ENCODE measurements at places on chromosomes 4 and X.

- no peak for DNase-seq
These were observed 703.5 kb downstream of the FAT4 start for GRCh38 chr4:126018274-126018673.

DNA sequence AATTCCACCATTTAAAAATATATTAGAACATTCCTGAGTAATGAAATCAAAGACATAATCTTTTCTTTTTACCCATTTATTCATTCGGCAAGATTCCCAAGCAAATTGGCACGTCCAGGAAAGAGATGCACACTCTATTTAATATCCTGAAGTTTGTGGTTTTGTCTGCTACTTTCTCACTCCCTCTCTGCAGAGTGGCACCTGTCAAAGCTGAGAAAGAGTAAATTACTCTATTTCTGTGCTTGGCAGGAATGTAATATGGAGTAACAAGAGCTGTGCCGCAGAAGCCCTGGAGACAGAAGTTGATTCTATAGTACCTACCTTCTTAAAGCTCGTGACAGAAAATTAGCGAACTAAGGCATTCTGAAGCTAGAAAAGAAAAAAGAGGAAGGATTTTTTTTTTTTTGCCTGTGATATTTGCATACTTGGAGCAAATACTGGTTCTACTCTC is 5.5 kb downstream of the GSTCD start:
- DNase-seq: no peak

DNA sequence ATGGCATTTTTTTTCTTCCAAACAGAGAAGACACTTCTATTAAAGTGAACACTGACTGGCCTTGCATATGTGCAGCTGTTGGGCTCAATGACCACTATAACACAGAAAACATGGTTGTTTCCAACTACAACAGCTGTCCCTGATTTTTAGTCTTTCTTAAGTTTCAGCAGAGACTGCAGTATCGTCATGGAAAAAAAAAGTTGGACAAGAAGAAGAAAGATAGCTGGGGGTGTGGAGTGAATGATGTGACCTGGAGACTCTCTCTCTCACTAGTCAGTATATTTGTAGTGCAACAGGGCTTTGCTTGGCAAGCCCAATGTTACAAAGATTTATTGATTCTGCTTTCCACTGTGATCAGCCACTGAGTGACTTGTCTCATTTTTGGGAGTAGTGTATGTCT is 29.5 kb upstream of the C4orf54 start:
- DNase-seq: no peak

- no peak for DNase-seq
These were observed 1226.6 kb upstream of the ADGRL3 start for GRCh38 chr4:59973492-59973891.

DNA sequence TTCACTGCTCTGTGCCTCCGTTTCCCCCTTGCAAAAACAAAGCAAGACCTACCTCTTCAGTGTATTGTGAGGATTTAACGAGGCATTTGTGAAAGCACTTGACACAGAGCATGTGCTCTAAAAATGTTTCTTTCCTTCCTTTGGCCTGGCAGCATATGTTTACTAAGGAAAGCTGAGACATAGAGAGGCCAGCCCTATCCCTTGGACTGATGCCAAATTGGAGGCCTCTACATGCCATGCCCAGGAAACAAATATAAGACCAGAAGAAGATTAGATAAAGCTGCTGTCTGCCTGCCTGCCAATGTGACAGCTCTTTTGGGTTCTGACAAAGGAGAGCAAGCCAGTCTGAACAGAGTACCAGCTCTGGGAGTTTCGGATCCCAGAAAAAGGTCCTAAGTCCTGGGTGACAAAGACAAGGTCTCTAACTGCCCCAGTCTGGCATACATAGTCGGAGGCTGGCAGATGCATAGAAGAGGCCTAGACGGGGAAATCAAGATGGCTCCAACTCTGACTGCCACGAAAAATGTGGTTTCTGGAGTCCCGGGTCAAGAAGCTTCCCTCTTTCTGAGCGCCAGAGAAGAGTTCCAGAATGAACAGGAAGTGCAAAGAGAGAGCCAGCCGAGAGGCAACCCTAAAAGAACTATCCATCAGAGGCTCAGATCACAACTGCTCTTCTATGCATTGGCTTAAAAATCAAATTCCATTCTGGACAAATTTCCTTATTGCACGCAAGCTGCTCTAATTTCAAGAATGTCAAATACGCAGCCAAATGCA is 25.8 kb downstream of the OTUD6A start:
- no peak for DNase-seq

- no peak for DNase-seq
These were observed 334.4 kb downstream of the SPRY1 start for GRCh38 chr4:123731035-123731434.

- no peak for DNase-seq
These were observed 61.3 kb upstream of the TLR2 start for GRCh38 chr4:153622778-153623240.

DNA sequence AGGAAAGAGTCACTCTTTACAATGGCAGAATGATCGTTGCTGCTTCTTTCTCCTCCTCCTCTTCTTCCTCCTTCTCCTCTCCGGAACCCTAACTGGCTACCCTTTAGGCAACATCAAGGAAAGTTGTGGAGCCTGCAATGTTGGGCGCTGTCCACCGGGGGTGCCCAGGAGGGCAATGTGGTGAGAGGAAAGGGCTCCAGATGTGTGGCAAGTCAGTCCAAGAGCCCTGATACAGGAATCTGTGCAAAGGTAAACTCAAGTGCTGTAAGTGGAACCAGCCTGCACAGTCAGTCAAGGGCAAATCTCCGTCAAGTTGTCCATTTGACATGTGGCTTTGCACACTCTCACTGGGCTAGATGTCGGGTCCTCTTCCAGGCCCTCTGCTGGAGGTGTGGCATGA is 2.8 kb downstream of the RTL5 start:
- DNase-seq: peak; percentile 54

- peak; percentile 46 for DNase-seq
These were observed 147.1 kb downstream of the NHS start for GRCh38 chrX:17521871-17522693.

DNA sequence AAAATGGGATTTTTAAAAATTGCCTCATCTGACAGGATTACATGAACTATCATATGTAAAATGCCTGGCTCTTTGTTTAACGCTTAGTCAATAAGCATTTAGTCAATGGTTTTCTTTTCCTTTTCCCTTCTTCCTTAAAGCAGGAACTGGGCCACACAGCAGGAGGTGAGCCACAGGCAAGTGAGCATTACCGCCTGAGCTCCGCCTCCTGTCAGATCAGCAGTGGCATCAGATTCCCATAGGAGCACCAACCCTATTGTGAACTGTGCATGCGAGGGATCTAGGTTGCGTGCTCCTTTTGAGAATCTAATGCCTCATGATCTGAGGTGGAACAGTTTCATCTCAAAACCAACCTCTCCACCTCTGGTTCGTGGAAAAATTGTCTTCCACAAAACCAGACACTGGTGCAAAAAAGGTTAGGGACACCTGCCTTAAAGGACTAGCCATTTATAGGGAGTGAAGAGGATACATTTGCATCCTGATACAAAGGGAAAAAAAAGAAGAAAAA is 306.1 kb downstream of the FBXW7 start:
- DNase-seq: no peak

DNA sequence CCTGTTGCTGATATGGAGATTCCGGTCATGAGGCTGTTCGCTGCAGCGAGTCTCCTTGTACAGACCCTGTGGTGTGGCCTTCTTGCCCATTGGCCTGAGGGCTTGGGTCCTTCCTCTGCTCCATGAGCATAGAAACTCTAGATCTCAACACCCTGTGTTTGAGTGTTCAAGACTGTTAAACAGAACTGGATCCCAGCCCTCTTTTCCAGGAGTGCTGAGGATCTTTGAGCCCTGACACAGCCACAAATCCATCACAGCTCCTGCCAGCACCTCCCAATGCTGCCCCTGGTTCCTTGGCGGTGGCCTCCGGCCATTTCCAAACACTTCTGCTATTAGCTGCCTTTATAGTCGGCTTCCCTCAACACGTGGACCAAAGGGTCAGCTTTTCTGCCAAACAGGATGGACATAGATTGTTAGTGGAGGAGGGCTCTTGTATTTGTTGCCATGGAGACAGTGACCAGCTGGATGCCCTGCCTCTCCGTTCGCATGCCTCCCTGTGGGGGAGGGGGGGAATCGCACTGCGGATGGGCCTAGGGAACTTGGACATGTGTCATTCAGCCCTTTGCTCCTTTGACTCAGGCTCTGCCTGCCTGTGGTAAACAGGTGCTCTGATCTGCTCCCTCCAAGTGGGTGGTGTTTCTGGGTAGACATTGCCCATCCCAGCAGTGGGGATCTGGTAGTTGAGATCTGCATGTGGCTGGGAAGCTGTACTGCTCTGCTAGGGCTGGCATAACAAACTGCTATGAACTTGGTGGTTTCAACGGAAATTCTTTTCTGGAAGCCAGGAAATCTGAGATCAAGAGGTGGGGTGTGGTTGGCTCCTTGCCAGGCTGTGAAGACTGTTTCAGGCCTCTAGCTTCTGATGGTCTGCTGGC is 6.9 kb upstream of the WDR1 start:
- no peak for DNase-seq

- DNase-seq: no peak
These were observed 9.9 kb downstream of the LHFPL1 start for GRCh38 chrX:112669824-112670223.

DNA sequence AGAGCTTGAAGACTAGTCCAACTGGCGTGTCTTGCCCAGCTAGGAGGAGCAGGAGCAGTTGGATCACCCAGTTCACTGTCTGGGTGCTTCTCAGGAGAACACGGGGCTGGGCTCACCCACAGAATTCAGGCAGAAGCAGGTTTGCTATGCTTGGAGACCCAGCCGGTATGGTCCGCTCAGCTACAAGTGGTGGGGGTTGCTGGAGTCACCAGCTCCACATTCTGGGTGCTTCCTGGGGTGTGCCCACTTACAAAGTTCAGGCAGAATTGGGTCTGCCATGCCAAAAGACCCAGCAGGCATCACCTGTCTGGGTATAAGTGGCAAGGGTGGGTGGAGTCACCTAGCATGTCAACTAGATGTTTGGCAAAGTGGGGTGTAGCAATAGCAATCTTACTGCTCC is 1061.8 kb downstream of the PCDH19 start:
- no peak for DNase-seq

DNA sequence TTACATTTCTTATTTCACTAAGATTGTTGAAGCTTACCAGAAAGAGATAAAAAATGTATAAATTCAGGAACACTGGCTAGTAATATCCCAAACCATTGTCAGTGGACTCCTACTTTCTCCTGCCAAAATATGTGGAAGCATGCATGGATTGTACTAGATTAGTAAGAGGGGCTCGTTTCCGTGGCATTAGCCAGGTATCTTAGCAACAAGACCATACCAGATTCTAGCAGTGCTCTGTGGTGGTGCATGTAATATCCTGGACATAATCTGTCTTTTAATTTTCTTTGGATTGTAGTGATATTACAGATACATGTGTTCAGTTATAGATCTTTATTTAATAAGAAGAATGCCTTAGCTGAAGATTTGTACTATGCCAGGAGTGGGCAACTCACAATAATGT is 371.9 kb upstream of the PITX2 start:
- no peak for DNase-seq

DNA sequence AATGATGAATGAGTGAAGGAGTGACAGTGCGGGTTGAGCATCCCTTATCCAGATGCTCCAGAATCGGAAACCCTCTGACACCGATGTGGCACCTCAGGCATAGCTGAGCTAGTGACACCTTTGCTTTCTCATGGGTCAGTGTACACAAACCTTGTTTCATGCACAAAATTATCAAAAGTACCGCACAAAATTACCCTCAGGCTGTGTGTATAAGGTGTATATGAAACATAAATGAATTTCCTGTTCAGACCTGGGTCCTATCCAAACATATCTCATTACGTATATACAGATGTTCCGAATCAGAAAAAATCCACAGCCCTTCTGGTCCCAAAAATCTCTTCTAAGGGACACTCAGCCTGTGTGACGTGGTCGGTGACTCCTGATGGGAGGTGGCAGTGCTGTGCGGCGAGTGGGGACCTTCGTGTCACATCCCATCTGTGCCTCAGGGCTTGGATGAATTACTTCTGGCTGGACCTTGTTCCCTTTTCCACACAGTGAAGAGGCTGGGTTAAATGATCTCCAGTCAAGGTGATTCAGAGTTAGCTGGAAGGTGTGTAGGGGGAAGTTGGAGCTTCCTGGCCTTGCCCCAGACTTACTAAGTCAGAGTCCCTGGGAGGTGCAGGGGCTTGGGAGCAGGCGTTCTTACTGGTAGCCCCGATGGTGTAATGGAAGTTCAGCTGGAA is 18.8 kb downstream of the RGS12 start:
- DNase-seq: no peak

GRCh38 chr4:76305033-76305687 is 1.4 kb upstream of the STBD1 start:
- no peak for DNase-seq

DNA sequence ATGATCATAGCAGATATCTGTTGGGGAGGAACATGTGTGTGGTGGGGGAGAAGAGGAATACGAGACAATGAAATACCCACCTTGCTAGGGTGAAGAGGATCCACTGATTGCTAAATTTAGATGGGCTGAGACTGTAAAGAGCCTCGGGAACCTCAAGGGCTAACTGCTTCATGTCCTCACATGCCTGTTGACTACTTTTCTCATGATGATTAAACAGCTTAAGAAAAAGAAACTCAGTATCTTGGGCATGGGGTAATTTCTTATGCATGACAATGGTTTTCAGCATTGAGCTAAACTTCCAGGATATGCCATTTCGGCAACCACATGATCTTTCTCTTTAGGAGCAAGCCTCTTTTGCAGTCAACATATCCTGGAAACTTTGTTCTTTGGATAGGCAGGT is 3.9 kb upstream of the LNX1 start:
- DNase-seq: no peak
